ENCODE measurements at places on chromosomes 7 and 10.
A peak's percentile ranks its signal among the peaks of the same experiment; 100 is the strongest.

DNA sequence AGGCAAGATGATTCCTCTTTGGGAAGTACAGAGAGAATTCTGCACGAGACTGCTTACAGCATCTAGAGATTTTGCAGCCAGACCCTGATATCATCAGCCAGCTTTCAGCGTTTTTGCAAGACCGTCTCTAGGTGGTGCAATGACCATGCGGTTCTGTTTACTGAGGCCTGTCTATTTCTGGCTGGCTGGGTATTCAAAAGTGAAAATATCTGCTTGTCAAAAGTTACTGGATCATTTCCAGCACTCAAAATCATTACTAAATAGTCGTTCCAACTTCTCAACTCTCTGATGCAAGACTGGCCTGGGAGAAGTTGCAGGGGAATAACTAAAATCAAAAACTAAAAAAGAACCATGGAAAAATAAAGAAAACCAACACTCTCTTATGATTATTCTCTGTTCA lies 240.1 kb downstream of the ELMO1 start:
- peaks cover 6% of the 10 kb centered on the region for H3K4me1 ChIP-seq
- H3K27ac ChIP-seq = no peak overlapping the region
- DNase-seq = peak; percentile 37
- H3K4me3 ChIP-seq = no peak overlapping the region
- no peaks in the 10 kb centered on the region for H3K36me3 ChIP-seq

DNA sequence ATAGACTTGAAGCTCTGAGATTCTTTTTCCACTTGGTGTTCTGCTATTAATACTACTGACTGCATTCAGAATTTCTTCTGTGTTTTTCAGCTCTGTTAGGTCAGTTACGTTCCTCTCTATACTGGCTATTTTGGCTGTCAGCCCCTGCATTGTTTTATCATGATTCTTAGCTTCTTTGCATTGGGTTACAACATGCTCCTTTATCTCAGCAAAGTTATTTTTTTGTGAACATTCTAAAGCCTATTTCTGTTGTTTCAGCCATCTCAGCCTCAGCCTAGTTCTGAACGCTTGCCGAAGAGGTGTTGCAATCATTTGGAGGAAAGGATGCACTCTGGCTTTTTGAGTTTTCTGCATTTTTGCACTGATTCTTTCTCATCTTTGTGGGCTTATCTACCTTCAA lies 201.5 kb upstream of the GNAI1 start:
- H3K36me3 ChIP-seq = peaks cover 23% of the 10 kb centered on the region
- H3K4me3 ChIP-seq = peak overlapping the region; percentile 21
- peaks cover 62% of the 10 kb centered on the region for H3K4me1 ChIP-seq
- H3K27ac ChIP-seq = peak overlapping the region; percentile 65

DNA sequence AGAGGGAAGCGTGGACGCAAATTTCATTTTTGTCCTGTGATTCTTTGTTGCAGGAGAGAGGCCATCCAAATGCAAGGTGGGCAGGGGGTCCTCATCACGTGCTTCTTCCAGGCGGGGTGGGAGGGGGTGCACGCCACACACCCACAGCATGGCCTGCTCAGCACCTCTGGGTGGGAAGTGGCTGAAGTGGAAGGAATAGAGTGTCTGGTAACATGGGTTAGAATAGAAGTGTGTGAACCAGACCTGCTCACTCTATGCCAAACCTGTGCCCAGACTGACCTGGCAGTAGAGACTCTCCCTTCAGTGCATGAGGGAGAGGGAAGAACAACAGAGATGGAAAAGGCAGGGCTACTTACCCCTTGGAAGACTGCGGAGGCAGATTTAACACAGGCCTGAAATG lies 21.7 kb downstream of the ZNF503 start:
- H3K36me3 ChIP-seq = no peaks in the 10 kb centered on the region
- peaks cover 5% of the 10 kb centered on the region for H3K4me1 ChIP-seq
- H3K4me3 ChIP-seq = no peak overlapping the region
- H3K27ac ChIP-seq = no peak overlapping the region
- DNase-seq = no peak

- H3K4me3 ChIP-seq = no peak overlapping the region
- peaks cover 8% of the 10 kb centered on the region for H3K4me1 ChIP-seq
- H3K27ac ChIP-seq = no peak overlapping the region
- H3K36me3 ChIP-seq = no peaks in the 10 kb centered on the region
Measured at GRCh38 chr10:44022203-44022602, 362.7 kb downstream of the CXCL12 start.

- H3K4me3 ChIP-seq = no peak overlapping the region
- no peaks in the 10 kb centered on the region for H3K36me3 ChIP-seq
- peaks cover 30% of the 10 kb centered on the region for H3K27me3 ChIP-seq
- H3K27ac ChIP-seq = no peak overlapping the region
- peaks cover 6% of the 10 kb centered on the region for H3K4me1 ChIP-seq
- no peak for DNase-seq
Measured at GRCh38 chr7:127250312-127251035, 2.3 kb downstream of the GRM8 start.

DNA sequence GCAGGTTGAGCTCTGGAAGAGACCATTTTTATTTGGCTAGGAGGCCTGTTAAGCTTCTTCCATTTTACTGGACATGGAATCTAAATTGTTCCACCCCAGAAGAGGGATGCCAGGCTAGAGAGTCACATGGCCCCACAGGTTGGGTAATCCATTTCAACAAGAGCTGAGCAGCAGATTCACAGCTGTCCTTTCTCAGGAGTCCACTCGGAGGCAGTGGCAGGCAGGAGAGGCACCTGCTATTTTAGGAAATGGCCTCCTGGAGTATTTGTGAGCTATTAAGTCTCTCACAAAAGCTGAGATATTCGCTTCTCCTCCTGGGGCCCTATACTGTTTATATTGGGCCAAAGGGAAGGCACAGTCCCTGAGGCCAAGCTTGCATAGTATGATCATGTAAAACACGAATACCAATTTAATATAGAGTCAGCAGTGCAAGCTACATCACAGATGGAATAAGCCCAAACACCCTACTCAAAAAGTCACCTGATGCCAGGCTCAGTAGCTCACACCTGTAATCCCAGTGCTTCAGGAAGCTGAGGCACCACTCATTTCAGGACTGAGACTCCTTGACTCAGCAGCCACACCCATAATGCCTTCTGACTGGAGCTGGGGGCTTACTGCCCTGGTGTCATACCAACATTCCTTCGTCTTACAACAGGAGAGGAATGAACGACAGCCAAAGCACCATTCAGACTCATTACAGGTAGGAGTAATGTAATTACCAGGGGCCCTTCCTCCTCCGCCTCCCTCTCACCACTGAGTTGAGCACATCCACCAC lies 124.1 kb downstream of the LMBR1 start:
- no peaks in the 10 kb centered on the region for H3K27me3 ChIP-seq
- H3K27ac ChIP-seq = no peak overlapping the region
- H3K4me3 ChIP-seq = no peak overlapping the region
- peaks cover 14% of the 10 kb centered on the region for H3K4me1 ChIP-seq
- DNase-seq = no peak

DNA sequence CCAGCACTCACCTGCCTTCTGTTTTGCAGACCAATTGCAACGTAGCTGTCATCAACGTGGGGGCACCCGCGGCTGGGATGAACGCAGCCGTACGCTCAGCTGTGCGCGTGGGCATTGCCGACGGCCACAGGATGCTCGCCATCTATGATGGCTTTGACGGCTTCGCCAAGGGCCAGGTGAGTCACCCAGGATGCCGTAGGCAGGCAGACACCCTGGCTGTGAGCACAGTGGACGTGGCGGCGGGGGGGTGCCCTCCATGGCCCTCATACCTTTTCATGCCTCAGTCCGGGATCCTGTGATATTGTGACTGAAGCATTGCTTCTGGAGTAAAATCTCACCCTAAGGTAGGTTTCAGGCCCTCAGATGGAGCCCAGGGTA lies 46.0 kb downstream of the PFKP start:
- no peaks in the 10 kb centered on the region for H3K4me1 ChIP-seq
- no peak for DNase-seq
- H3K4me3 ChIP-seq = no peak overlapping the region
- peaks cover 3% of the 10 kb centered on the region for H3K27me3 ChIP-seq
- H3K36me3 ChIP-seq = peaks cover 44% of the 10 kb centered on the region

DNA sequence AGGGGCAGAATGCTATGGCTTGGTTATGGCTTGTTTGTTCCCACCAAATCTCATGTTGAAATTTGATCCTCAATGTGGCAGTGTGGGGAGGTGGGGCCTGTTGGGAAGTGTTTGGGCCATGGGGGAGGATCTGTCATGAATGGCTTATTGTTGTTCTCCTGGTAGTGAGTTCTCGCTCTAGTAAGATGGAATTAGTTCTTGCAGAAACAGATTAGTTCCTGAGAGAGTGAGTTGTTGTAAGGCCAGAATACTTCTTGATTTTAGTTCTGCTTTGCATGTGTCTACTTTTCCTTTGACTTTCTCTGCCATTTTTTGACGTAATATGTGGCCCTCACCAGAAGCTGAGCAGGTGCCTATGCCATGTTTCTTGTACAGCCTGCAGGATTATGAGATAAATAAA lies 188.2 kb downstream of the KIF20B start:
- H3K27me3 ChIP-seq = peaks cover 2% of the 10 kb centered on the region
- H3K27ac ChIP-seq = no peak overlapping the region
- no peak for DNase-seq
- H3K4me3 ChIP-seq = no peak overlapping the region

DNA sequence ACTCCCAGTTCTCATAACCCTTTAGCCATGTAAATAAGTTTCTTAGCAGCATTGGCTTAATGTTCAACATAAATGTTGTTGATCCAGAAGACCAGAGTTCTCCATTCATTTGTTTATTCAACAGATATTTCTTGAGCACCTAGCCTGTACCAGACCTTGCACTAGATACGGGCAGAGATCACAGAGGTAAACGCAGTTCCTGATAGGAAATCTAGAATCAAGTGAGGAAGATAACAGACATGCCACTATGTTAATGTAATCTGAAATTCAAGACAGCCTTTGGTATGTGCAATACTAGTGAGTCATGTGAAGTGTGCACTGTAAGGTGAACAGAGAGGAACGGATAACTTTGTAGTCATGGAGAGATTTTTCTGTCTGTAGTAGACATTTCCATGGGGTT lies 3.0 kb downstream of the BUB3 start:
- H3K27ac ChIP-seq = peak overlapping the region; percentile 57
- peak; percentile 53 for DNase-seq
- peaks cover 59% of the 10 kb centered on the region for H3K36me3 ChIP-seq
- peaks cover 70% of the 10 kb centered on the region for H3K4me1 ChIP-seq
- H3K4me3 ChIP-seq = peak overlapping the region; percentile 81

Data from HFFc6 (cell line).